Fibroblast of skin of right quadriceps (primary cell): ENCODE measurements at places on chromosomes 13 and 19.

- no peak for DNase-seq
These were observed 5.5 kb downstream of the AP3D1 start for GRCh38 chr19:2145831-2146241.

DNA sequence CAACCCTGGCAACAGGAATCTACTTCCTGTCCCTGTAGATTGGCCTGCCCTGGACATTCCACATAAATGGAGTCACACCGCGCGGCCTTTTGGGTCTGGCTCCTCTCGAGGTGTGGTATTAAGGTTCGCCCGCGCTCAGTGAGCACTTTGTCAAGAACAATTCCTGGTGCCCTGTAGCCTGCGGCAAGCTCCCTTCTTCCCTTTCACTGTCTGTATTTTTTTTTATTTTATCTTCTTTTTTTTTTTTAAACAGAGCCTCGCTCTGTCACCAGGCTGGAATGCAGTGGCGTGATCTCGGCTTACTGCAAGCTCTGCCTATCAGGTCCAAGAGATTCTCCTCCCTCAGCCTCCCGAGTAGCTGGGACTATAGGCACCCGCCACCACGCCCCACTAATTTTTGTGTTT, 28.3 kb downstream of the PEX11G start:
- DNase-seq: peak; percentile 31

DNA sequence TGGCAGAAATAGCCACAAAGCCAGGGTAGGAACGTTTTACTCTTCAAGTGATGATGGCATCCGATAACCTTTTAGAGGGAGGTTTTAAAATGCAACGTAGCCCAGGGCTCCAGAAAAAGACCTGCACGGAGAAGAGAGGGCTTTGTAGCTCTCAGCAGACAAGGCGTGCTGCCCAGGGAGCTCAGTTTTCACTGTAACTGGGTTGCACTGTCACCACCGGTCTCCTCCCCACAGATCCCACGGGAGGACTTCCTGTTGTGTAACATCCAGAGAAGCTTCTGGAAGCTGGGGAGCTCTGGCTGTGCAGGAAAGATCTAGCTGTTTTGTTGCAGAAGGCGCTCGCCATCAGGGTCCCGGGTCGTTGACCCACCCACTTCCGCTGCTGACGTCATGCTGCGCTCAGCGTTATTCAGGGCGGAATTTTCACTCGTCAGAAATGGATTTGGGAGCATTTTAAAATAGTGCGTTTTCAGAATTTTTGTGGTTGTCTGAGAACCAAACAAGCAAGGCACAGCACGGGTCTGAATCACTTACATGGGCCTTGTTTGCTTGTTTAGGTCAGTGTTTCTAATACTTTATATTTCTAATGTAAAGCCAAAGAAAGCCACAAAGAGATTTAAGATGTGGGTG, 50.8 kb downstream of the ATP11A start:
- peak; percentile 61 for DNase-seq

DNA sequence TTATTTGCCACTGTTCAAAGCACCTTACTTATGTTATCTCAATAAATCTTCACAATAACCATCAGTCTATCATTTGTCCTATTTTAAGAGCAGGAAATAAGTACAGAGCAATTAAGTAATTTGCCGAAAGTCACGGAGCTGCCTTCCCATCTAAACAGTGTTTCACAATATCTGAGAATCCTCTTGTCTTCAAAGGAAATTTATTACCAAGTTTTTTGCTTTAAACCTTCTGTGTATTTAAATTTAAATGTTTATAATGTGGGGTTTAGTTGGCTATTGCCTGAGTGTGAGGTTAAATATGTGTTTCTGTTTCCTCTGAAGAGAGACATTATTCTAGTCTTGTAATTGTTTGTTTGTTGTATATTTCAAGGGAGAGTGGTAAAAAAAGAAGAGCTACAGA, 633.1 kb downstream of the EFNB2 start:
- no peak for DNase-seq

GRCh38 chr13:19881641-19882040, 18.2 kb upstream of the ZMYM5 start:
- DNase-seq: no peak

DNA sequence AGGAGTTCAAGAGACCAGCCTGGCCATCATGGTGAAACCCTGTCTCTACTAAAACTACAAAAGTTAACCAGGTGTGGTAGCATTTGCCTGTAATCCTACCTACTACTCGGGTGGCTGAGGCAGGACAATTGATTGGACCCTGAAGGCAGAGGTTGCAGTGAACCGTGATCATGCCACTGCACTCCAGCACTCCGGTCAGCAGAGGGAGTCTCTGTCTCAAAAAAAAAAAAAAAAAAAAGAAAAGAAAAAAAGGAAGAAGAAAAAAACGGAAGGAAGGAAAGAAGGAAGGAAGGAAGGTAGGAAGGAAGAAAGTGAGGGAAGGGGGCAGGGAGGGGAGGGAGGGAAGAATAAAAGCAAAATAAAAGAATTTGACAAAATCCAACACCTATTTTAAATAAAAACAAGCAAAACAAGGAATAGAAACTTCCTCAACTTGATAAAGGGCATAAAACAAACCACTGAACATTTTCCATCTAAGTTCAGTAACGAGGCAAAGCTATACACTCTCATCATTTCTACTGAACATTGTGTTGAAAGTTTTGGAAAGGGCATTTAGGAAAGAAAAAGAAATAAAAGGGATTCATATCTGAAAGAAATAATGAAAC, 411.6 kb upstream of the SLITRK5 start:
- no peak for DNase-seq

DNA sequence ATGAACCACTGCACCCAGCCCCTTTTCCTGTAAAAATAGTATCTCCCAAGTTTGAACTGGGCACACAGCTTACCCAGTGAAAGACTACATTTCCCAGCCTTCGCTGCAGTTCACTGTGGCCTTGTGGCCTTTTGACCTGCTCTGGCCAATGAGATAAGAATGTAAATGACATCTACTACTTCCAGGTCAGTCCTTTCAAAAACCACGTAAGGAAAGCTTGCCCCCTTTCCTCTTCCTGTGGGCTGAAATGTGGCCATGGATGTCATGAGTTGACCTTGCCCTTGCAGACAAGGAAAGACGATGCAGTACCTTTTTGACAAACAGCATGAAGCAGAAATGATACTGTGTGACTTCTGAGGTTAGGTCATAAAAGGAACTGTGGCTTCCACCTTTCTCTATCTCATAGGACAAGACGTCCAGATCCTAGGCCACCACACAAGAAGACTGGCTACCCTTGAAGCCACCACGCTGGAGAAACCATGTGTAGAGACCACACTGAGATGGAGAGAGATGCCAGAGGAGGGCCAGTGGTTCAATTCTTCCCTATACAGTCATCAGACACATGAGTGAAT, 19.9 kb downstream of the ACER1 start:
- no peak for DNase-seq

GRCh38 chr13:74210693-74211393, 76.6 kb upstream of the KLF12 start:
- peak; percentile 99 for DNase-seq

- DNase-seq: no peak
These were observed 161.6 kb downstream of the RNF17 start for GRCh38 chr13:24925318-24926231.

GRCh38 chr13:98677398-98677797, 75.1 kb downstream of the SLC15A1 start:
- peak; percentile 76 for DNase-seq

- DNase-seq: no peak
These were observed 132.2 kb downstream of the DLEU7 start for GRCh38 chr13:50711131-50711815.

DNA sequence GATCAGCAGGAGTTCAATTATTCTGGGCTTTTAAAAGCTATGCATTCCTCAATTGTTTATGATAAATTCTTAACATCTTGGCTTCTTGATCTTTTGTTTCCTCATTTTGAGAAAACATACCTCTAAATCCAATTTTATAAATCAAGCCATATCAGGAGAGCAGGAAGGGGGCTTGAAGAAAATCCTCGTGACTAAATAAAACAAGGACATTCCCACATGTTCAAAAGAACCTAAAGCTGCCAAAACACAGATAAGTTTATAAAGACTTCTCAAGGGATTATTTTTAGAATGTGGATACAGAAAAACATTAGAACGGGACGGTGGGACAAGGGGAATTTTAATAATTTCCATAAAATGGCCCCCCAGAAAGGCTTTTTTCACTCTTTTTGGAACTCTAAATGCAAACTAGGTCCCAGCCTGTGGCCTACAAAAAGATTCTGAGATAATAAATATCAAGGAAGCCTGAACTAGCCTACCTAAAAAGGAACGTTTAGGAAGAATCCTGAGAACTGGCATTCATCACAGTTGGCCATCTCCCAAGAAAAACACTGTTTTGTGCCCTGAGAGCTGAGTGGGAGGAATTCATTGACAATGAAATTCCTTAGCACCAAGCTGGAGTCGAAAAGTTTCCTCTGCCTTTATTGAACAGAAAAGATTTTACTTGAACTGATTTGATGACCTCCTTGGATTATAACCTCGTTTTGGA, 30.1 kb downstream of the ZAR1L start:
- peak; percentile 54 for DNase-seq

DNA sequence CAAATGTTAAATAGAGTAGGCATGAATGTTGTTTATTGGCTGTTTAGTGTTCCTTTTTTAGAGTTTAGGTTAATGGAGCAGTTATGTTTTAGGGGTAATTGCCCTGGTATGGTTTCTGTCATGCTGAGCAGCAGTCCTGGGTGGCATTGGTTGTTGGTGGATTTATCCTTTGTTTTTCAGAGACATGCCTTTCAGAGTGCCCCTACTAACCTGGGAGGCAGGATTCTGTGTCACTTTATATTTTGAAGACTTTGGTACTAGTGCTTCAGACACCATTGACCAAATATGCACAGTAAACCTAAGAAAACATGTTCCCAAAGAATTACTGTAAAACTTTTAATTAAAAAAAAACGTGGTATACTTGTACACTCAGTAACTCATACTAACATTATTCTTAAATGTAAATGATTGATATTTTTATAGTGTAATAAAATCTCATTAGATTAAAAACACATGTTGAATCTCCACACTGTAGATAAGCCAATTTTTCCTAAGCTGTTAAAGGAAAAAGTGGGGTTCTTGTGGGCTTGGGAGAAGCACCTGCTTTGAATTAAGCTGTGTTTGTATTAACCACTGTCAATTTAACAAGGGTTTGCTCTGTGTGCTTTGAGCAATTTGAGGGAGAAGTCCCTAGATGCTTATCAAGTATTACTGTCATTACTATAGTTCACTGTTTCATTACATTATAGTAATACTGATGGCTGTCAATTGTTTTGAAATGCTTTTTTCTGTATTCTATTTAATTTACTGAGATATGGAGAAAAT, 133.2 kb downstream of the LMO7 start:
- DNase-seq: peak; percentile 83

- DNase-seq: no peak
These were observed 20.1 kb upstream of the N4BP2L1 start for GRCh38 chr13:32447894-32448623.

GRCh38 chr19:11539495-11540365, 1.1 kb downstream of the CNN1 start:
- peak; percentile 78 for DNase-seq

- DNase-seq: peak; percentile 52
These were observed 101.8 kb upstream of the MBNL2 start for GRCh38 chr13:97120346-97120745.

DNA sequence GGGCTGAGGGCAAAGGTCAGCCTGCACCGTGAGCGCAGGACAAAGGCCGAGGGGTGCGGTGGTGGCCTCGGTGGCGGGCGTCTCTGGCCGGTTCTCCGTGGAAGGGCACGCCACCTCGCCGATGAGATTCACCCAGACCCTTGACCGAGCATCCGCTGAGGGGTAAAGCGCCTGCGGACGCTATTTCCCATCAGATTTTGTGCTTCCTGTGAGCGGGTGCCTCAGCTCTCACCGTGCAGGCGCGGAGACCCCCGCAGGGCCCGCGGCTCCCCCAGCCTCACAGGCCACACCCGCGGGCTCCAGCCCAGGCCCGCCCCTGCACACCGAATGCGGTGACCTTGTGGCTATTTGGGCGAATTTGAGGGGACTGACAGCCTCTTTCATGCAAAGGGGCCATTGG, 348.0 kb downstream of the TEX29 start:
- DNase-seq: no peak

- no peak for DNase-seq
These were observed 12.1 kb downstream of the SLC5A5 start for GRCh38 chr19:17883627-17884410.

- DNase-seq: no peak
These were observed 454.8 kb downstream of the DACH1 start for GRCh38 chr13:71412231-71412630.

GRCh38 chr19:10863107-10863717, 8.1 kb upstream of the CARM1 start:
- DNase-seq: peak; percentile 20

GRCh38 chr19:15672580-15673175, at the start of gene CYP4F12:
CYP4F12 (plus strand) TSS chr19:15673087; CDS start chr19:15673530, 443 bp downstream.
- DNase-seq: no peak

GRCh38 chr13:36814465-36814864, 4.6 kb upstream of the RFXAP start:
- no peak for DNase-seq

- DNase-seq: no peak
These were observed 38.8 kb upstream of the LATS2 start for GRCh38 chr13:21100211-21100610.

- no peak for DNase-seq
These were observed 52.7 kb upstream of the MCF2L start for GRCh38 chr13:112916296-112916695.

- no peak for DNase-seq
These were observed 11.2 kb downstream of the ARHGAP33 start for GRCh38 chr19:35786299-35787160.

DNA sequence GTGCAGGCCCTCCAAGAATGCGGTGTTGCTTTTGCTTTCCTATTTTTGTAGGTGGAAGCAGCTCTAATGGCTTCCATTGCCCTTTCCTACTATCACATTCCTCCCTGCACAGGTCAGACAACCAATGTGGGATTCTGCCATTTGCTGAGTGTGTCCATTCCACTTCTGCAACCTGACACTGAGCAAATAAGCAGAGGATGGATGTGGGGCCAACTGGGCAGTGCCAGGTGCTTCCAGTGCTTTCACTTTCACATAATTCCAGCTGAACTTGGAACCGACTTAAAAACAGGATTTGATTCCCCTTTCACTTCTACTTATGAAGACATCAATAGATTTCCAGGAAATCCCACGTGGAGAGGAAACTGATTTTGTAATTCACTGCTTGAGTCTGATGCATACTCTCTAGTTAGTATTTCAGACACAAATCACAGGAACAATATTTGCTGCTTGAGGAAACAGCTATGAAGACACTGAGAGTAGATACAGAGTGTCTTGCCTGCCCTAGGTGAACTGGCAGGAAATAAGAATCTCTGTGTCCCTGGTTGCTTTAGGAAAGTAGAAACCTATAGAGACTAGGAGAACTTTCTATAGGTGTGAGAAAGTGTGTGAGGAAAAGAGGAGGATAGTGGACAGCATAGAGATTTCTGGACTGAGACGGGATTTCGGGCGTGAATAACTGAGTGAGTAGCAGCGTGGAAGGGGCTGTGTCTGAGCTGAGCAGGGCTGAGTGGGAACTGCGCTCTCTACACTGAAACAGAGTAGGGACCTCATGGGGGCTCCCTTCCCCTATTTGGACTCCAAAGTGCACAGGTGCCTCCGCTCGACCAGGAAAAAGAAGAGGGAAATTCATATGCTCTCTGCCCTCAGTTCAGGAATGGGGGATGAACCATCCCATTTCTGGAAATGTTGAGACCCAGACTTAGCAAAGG, 22.5 kb downstream of the LGALS16 start:
- no peak for DNase-seq

GRCh38 chr13:99743094-99743493, 228.5 kb downstream of the ZIC5 start:
- no peak for DNase-seq

- peak; percentile 92 for DNase-seq
These were observed 261.4 kb upstream of the RXFP2 start for GRCh38 chr13:31477961-31478360.

GRCh38 chr19:45765702-45766295, 3.3 kb downstream of the SIX5 start:
- DNase-seq: no peak
